ENCODE measurements at places on chromosomes 13 and 19.

GRCh38 chr19:6227936-6228325, 51.8 kb downstream of the MLLT1 start:
- no peak for DNase-seq

GRCh38 chr13:93377196-93377595, 150.6 kb downstream of the GPC6 start:
- DNase-seq: no peak

DNA sequence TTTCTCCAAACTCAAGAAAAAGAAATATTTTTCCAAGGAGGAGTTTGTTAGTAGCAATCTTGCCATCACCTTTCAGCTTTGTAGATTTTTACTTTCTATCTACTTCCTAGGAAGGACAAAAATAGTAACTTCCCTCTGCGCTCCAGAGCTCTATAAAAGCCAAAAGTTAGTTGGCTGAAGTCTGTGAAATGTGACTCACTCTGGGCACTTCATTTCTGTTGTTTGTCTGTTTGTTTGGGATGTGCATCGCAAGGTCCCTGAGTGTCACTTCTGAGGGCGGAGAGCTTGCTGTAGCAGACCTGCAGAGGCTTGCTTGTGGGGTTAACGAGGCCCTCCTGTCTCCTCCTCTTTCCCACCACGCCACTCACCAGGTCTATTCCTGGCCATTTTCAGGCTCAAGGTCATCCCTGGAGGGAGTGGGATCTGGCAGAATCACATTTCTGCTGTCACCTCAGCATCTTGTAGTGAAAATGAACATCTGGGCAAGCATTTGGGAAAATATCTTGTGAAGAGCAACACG, 307.6 kb downstream of the GPC6 start:
- no peak for DNase-seq

- no peak for DNase-seq
These were observed 391.3 kb downstream of the EFNB2 start for GRCh38 chr13:106143930-106144709.

- no peak for DNase-seq
These were observed 22.6 kb downstream of the SUGP1 start for GRCh38 chr19:19297759-19298158.

GRCh38 chr13:93740334-93740733, 513.7 kb downstream of the GPC6 start:
- DNase-seq: peak; percentile 25

GRCh38 chr13:103539265-103539664, 473.0 kb upstream of the SLC10A2 start:
- no peak for DNase-seq

GRCh38 chr19:44757057-44757734, 8.7 kb downstream of the BCL3 start:
- DNase-seq: peak; percentile 80

DNA sequence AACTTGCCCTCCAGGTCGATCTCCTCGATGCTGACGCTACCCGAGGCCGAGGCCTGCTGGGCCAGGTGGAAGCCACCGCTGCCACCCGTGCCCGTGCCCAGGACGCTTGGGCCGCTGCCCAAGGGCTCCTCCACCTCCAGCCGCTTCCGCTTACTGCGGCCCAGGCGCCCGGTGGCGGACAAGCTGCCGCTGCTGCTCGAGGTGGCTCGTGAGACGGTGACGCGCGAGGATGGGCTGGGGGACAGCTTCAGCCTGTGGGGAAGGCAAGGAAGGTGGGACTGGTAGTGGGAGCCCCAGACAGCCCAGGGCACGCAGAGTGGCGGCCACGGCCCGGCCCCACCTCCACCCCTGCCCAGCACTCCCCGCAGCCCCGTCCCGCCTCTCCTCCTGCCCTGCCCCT, 6.5 kb upstream of the TIMM13 start:
- DNase-seq: no peak

DNA sequence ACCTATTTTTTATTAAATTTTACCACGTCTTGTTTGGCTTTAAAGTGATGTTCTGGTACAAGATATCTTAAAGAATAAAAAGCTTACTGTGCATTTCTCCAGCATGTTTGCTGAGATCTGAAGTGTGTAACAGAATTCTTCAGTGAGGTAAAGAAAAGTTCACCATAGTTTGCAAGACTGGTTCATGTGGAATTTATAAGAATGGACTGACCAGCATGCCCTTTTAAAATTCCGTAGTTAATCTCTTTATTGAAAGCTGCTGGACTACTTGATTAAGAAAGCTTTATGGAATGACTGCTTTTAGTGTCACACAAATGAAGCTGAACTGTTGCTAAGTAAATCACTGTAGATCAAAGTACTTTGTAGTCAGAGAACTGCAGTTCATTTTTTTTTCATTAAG, 119.2 kb downstream of the GPC6 start:
- DNase-seq: peak; percentile 6

DNA sequence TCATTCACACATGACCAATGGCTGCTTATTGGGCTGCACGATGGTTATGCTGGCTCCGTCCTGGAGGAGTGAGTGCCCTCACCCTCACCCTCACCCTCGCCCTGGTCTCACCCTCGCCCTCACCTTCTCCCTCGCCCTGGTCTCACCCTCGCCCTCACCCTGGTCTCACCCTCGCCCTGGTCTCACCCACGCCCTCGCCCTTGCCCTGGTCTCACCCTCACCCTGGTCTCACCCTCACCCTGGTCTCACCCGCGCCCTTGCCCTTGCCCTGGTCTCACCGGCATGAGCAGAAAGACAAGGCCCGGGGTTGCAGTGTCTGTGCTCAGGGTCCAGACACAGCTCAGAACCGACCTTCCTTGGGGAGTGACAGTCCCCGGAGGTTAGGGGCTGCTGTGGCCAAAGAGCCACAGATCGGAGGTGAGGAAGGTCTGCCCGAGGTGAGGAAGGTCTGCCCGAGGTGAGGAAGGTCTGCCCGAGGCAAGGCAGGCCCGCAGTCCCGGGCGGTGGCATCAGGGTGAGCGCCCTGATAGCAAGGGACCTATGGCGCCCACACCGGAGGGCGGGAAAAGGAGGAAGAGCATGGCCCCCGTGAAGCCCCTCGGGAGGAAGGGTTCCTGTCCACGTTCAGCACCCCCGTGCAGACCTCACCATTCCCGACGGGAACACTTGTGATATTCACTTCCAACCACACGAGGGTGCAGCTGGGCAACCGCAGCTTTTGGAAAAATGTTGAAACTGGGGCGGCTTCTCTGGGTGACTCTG, 65.6 kb downstream of the MCF2L start:
- DNase-seq: peak; percentile 60

DNA sequence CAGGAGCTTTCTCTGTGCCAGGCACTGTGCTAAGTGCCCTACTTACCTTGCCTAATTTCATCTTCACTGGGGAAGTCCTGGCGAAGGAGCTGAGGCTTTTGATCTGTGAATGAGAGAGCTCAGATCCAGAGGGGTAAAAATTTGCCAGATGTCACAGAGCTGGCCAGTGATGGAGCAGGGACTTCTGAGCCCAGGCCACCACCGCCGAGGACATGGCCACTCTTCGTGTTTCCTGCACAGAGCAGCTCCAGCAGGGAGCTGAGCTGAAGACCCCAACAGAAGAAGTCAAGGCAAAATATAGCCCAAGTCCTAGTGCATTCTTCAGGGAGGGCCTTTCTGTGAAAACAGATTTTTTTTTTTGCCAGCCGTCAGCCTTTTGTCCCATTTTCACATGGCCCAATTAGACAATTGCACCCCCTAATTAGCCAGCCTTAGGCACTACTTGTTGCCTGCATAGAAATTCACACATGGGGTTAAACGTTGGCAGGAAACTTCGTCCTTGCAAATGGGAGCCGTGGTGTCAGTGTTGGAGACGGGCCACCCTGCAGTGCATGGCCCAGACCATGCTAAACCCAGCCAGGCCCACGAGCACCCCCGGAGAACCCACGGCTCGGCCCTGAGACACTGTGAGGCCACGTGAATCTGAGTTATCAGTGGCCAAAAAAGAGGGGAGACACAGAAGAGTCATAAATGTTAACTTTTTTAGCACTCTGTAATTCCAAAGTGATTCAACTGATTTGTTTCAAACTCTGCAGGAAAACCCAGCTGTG, 7.8 kb downstream of the ZNF536 start:
- DNase-seq: no peak

DNA sequence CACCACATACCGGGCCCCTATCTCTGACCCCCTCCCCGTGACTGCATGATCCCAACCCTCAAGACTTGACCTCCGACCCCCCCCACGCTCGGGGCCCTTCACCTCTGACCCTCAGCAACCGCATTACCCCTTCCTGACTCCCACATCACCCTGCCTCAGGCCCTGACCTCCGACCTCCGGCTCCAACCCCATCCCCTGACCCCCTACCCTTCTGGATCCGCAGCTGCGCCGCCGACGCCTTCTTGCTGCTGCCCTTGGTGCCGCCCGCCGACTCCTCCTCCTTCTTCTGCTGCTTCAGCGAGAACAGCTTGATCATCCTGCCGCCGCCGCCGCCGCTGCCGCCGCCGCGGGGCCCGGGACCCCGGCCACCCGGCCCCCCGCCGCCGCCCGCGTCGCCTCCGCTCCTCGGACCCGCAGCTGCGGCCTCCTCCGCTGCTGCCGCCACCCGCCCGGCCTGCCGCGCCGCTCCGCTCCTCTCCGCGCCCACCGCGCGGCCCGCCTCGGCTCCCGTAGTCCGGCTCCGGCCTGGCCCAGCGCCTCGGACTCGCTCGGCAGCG, at the start of gene UBE2M:
UBE2M (minus strand) TSS at position 546 of the 557 bp plus-strand sequence; CDS start at position 316, 230 bp downstream.
- DNase-seq: peak; percentile 47

DNA sequence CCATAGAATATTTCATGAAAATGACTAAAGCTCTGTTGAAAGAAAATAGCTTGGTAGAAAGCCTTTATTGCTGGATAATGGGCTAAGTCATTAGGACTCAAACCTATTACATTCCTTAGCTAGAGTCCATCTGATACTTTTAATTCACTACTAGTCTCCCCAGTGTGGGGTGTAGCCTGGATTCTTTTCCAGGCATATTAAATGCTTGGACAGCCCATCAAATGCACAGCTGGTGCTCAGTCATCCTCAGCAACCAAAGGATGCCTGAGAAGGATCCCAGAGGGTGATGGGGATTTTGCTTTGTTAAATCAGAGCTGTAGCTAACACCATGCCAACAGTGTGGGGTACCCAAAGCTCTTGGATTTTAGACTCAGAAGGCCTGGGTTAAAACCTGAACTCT, 153.5 kb downstream of the DLEU7 start:
- no peak for DNase-seq

Data from fibroblast of gingiva (primary cell).